Stomach (tissue), 19 donors: ENCODE measurements at places on chromosomes 5 and 9.

- H3K4me3 ChIP-seq: no peak overlapping the region
- no peaks in the 10 kb centered on the region for H3K36me3 ChIP-seq
- H3K4me1 ChIP-seq: peaks cover 11% of the 10 kb centered on the region
- H3K27me3 ChIP-seq: no peaks in the 10 kb centered on the region
- DNase-seq: peak; percentile 79
Measured at GRCh38 chr9:37415011-37415719, 7.3 kb upstream of the GRHPR start.

GRCh38 chr5:42612750-42613366 is 143.8 kb upstream of the CCDC152 start:
- no peak overlapping the region for H3K27ac ChIP-seq
- no peak for DNase-seq
- H3K4me3 ChIP-seq: no peak overlapping the region
- H3K27me3 ChIP-seq: no peaks in the 10 kb centered on the region

- no peak overlapping the region for H3K27ac ChIP-seq
- no peak overlapping the region for H3K4me3 ChIP-seq
- H3K4me1 ChIP-seq: no peaks in the 10 kb centered on the region
- no peak for DNase-seq
Measured at GRCh38 chr9:83013867-83014605, 48.9 kb downstream of the RASEF start.

DNA sequence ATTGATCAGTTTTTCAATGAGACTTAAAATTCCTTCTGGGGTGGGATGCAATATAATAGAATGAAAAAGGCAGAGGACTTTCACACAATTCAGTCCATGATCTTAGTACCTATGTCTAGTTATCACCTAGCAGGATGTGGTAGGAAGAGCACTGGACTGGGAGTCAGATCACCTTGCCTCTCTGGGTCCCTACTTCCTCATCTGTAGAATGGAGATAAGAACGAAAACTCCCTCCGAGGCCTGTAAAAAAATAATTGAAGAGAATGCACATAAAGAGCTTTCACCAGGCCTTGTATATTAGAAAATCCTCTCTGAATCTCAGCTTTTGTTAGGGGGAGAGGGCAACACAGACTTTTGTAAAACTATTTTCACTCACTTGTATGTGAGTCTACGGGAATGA is 681 bp upstream of the TMEFF1 start:
- no peak overlapping the region for H3K27ac ChIP-seq
- H3K4me3 ChIP-seq: peak overlapping the region; percentile 74
- H3K4me1 ChIP-seq: peaks cover 11% of the 10 kb centered on the region
- no peak for DNase-seq
- H3K36me3 ChIP-seq: no peaks in the 10 kb centered on the region
- H3K27me3 ChIP-seq: no peaks in the 10 kb centered on the region

DNA sequence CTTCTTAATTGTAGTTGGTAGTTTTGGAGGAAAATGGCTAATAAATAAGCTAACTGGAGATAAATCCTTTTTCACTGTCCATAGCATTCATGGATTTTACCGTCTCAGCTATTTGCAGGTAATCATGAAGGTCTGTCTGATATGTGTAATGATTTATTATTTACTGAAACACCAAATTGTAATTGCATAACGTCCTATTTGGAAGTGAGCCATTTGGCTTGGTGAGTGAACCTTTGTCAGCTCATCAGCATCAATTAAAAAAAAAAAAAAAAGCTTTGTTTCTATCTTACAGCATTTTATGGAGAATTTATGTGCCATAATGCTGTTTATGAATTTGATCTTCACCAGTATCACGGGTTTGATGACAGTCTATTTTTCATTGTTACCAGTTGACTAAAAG is 20.2 kb downstream of the RECK start:
- DNase-seq: no peak
- H3K36me3 ChIP-seq: no peaks in the 10 kb centered on the region
- no peak overlapping the region for H3K4me3 ChIP-seq
- no peaks in the 10 kb centered on the region for H3K27me3 ChIP-seq
- no peaks in the 10 kb centered on the region for H3K4me1 ChIP-seq

DNA sequence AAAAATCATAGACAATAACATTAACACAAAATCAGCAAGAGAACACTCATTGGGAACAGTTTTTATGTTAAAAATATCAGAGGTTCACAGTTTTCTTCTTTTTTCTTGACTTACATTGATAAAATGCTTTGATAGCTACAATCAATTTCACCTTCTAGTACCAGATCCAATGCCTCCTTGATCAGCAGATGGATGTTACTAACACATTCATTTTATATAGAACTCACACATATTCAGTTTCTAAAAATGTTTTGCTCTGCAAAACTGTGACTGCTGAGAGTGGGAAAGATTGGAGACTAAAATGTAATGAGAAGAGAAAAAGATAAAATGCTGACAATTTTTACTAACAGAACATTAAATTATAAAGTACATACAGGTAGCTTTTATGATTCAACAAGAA is 143.1 kb downstream of the TTC39B start:
- DNase-seq: no peak
- H3K27ac ChIP-seq: no peak overlapping the region
- peaks cover 3% of the 10 kb centered on the region for H3K36me3 ChIP-seq
- H3K4me1 ChIP-seq: no peaks in the 10 kb centered on the region
- H3K27me3 ChIP-seq: no peaks in the 10 kb centered on the region

- H3K27me3 ChIP-seq: no peaks in the 10 kb centered on the region
- H3K36me3 ChIP-seq: no peaks in the 10 kb centered on the region
- no peak overlapping the region for H3K27ac ChIP-seq
- peak; percentile 16 for DNase-seq
- H3K4me1 ChIP-seq: no peaks in the 10 kb centered on the region
Measured at GRCh38 chr5:65774346-65774745, 52.3 kb downstream of the NLN start.

- no peaks in the 10 kb centered on the region for H3K27me3 ChIP-seq
- no peak overlapping the region for H3K27ac ChIP-seq
- no peak overlapping the region for H3K4me3 ChIP-seq
- peaks cover 92% of the 10 kb centered on the region for H3K36me3 ChIP-seq
Measured at GRCh38 chr5:75348241-75348640, 11.2 kb downstream of the HMGCR start.

- peaks cover 21% of the 10 kb centered on the region for H3K4me1 ChIP-seq
- no peak overlapping the region for H3K4me3 ChIP-seq
- H3K27me3 ChIP-seq: no peaks in the 10 kb centered on the region
- DNase-seq: peak; percentile 90
- peak overlapping the region; percentile 66 for H3K27ac ChIP-seq
- H3K36me3 ChIP-seq: no peaks in the 10 kb centered on the region
Measured at GRCh38 chr5:150161242-150162141, 5.1 kb upstream of the CDX1 start.

GRCh38 chr9:93236541-93237206 is 52.7 kb downstream of the WNK2 start:
- peaks cover 45% of the 10 kb centered on the region for H3K4me1 ChIP-seq
- no peak for DNase-seq
- peaks cover 22% of the 10 kb centered on the region for H3K36me3 ChIP-seq
- no peaks in the 10 kb centered on the region for H3K27me3 ChIP-seq

- DNase-seq: no peak
- no peaks in the 10 kb centered on the region for H3K27me3 ChIP-seq
- no peak overlapping the region for H3K27ac ChIP-seq
- peaks cover 4% of the 10 kb centered on the region for H3K4me1 ChIP-seq
Measured at GRCh38 chr9:105194234-105194633, 50.2 kb upstream of the SLC44A1 start.

- no peaks in the 10 kb centered on the region for H3K36me3 ChIP-seq
- H3K4me3 ChIP-seq: no peak overlapping the region
- no peak for DNase-seq
- no peak overlapping the region for H3K27ac ChIP-seq
- H3K4me1 ChIP-seq: no peaks in the 10 kb centered on the region
- no peaks in the 10 kb centered on the region for H3K27me3 ChIP-seq
Measured at GRCh38 chr5:22504411-22504810, 348.7 kb downstream of the CDH12 start.

DNA sequence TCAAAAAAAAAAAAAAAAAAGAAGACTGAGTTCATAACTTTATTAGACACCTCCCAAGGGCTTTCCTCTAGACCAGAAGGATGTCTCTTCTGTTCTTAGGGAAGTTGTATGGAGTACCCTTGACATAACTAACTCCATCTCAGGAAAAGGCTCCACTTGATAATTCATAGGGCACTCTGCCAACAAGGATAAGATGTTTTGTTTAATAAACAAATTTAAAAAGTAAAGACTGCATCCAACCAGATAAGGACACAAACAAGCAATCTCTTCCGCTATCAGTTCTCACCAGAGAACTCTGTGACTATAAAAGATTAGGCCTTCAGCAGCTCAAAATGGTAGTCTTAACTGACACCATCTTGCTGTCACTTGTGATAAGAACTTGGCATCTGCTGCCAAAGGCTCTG is 65.8 kb downstream of the SFXN1 start:
- peaks cover 11% of the 10 kb centered on the region for H3K4me1 ChIP-seq
- no peaks in the 10 kb centered on the region for H3K36me3 ChIP-seq
- H3K27me3 ChIP-seq: peaks cover 25% of the 10 kb centered on the region
- no peak overlapping the region for H3K4me3 ChIP-seq
- DNase-seq: no peak

DNA sequence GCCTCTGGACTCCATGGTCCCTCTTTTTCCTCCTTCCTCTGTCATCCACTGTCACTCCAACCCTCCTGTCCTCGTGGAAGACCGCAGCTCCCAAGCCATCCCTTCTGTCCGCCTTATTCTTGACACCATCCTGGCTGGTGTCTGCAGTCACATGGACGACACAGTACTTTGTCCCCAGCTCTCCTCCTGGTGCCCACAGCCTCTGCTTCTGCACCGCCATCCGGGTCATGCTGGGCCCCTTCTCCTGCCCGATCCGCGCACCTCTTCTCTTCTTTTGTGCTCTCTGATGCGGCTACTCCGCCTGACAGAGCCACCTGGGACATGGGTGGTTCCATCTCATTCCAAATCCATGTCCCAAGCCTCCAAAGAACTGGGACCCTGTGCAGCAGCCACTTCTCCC is 22.5 kb downstream of the ROPN1L start:
- no peak overlapping the region for H3K4me3 ChIP-seq
- no peaks in the 10 kb centered on the region for H3K27me3 ChIP-seq
- no peak overlapping the region for H3K27ac ChIP-seq

GRCh38 chr5:159430361-159431012 is 100.2 kb upstream of the IL12B start:
- no peak for DNase-seq
- no peak overlapping the region for H3K27ac ChIP-seq
- no peaks in the 10 kb centered on the region for H3K4me1 ChIP-seq
- no peak overlapping the region for H3K4me3 ChIP-seq
- no peaks in the 10 kb centered on the region for H3K27me3 ChIP-seq

- H3K27me3 ChIP-seq: no peaks in the 10 kb centered on the region
- H3K4me3 ChIP-seq: no peak overlapping the region
- DNase-seq: no peak
- no peaks in the 10 kb centered on the region for H3K4me1 ChIP-seq
Measured at GRCh38 chr5:153896701-153897100, 142.0 kb downstream of the FAM114A2 start.

DNA sequence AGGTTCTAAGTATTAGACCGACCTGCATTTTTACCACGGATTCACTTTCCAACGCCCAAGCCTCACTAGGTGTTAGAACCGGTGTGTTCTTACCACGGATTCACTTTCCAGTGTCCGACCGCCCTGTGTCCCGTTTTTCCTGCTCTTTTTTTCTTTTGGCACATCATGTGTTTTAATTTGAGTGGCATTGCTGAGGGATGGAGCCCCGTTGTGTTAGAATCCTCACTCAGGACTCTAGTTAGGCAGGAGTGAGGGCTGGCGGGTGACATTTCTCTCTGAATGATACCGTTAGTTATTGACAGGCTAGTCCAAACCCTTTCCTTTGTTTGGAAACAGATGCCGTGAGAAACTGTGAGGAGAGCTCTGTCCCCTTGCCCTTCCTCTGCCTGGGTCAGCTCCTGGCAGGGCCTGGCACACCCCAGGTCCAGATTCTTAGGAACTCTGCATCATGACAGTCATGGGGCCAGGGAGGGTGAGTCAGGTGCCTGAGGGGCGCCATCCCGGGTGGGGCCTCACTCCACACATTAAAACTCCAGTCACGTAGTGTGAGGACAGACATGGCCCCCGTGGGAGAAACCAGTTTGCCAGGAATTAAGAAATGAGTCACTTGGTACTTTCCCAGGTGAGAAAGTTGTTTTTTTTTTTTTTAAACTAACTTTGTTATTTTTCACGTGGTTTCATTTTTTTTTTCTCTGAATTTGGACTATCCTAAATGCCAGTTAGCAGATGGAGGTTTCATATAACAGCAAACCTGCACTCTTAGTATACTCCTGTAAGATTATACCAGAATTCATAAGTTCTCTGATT is 15.8 kb downstream of the EXOC3 start:
- H3K27me3 ChIP-seq: no peaks in the 10 kb centered on the region
- H3K4me3 ChIP-seq: no peak overlapping the region
- H3K27ac ChIP-seq: no peak overlapping the region
- no peak for DNase-seq
- H3K4me1 ChIP-seq: no peaks in the 10 kb centered on the region
- peaks cover 58% of the 10 kb centered on the region for H3K36me3 ChIP-seq

DNA sequence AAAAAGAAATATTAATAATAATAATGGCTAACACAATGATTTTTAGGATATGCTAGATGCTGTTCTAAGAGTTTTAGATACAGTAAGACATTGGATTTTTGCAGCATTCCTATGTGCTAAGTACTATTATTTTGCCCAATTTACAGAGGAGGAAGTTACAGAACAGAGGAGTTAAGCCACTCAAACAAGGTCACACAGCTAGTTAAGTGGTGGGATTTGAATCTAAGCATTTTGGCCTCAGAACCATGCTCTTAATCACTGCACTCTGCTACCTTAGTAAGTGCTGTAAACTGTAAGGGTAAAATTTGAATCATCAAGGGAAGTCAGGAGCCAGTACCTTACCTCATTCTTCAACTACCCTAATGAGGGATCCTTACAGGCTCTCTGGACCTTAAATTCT is 25.4 kb downstream of the RPS23 start:
- peaks cover 4% of the 10 kb centered on the region for H3K36me3 ChIP-seq
- H3K27ac ChIP-seq: no peak overlapping the region
- no peak for DNase-seq
- H3K4me3 ChIP-seq: no peak overlapping the region
- no peaks in the 10 kb centered on the region for H3K27me3 ChIP-seq
